ENCODE measurements at places on chromosomes 4 and X. TPM values are rescaled to one million over a fixed set of nuclear protein-coding genes. Genes with fewer than 3 reads are reported as not detected.
A peak's percentile ranks its signal among the peaks of the same experiment; 100 is the strongest.

DNA sequence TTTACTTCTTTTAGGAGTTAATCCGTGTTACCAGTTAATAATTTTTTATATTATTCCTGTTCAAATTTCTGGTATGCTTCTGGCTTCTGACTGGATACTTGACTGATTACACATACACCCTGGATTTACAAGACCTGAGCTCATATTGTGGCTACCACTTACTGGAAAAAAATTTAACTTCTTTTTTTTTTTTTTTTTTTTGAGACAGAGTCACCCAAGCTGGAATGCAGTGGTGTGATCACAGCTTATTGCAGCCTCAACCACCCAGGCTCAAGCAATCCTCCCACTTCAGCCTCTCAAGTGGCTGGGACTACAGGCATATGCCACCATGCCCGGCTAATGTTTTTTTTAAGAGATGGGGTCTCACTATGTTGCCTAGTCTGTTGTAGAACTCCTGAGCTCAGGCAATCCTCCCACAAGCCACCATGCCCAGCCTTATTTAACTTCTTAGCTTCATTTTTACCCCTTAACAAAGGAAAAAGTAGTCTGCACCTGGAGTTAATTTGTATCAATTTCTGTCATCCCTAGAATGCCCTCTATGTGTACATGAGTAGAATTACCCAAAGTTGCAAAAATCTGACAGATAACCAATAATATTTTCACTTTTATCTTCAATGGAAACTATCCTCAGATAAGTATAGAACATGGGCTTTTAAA, 50.3 kb downstream of the TMEM165 start:
- no peak for DNase-seq

DNA sequence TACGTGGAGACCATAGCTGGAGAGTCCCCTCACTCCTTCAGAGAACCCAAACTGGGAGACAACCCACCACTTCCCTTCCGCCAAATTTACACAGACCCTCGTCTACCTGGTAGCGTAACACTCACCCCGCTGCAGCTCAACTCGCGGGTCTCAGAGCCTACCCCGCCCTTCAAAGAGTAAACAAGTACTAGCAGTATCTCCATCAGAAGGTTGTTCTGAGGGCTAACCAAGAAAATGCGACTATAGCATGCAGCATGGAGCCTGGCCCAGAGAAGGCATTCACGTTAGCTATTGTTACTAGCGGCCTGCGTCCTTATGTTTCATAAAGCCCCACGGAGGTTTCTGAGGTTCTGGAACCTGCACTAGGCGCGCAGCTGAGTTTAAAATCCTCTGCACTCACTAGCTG, 531 bp upstream of the MANBA start:
- DNase-seq, result peak; percentile 62

Gene PORCN
- polyA plus RNA-seq, result 19.4 TPM

DNA sequence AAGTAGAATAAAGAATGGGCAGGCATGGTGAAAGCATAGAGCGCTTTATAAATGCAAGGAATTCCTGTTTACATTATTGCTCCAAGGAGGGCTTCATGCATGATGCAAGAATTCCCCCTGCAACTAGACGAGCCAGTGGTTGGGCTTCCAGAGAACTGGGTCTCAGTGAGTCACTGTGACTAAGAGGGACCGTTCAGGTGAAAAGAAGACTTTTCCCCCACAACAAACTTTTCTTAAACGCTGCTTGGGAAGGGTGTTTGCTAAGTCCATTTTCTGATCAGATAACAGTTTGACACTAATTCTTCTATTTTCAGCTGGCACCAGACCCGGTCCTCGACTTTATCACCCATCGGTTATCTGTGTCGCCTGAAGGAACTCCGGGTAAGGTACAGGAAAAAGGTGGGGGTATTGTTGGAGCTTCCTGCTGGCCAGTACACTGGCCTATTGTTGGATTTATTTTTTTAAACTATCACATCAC, 40.1 kb downstream of the LDB2 start:
- peak; percentile 52 for DNase-seq

GRCh38 chrX:85379174-85379907, at the start of gene POF1B:
POF1B (minus strand) TSS chrX:85379665; CDS start chrX:85379454, 211 bp downstream.
- peak; percentile 1 for DNase-seq

GRCh38 chr4:54550395-54551171, 107.2 kb upstream of the KIT start:
- peak; percentile 36 for DNase-seq

GRCh38 chrX:4622486-4623167, 909.2 kb upstream of the PRKX start:
- no peak for DNase-seq

- DNase-seq, result peak; percentile 76
Observed at GRCh38 chr4:188822698-188823097, 683.5 kb downstream of the TRIML1 start.

DNA sequence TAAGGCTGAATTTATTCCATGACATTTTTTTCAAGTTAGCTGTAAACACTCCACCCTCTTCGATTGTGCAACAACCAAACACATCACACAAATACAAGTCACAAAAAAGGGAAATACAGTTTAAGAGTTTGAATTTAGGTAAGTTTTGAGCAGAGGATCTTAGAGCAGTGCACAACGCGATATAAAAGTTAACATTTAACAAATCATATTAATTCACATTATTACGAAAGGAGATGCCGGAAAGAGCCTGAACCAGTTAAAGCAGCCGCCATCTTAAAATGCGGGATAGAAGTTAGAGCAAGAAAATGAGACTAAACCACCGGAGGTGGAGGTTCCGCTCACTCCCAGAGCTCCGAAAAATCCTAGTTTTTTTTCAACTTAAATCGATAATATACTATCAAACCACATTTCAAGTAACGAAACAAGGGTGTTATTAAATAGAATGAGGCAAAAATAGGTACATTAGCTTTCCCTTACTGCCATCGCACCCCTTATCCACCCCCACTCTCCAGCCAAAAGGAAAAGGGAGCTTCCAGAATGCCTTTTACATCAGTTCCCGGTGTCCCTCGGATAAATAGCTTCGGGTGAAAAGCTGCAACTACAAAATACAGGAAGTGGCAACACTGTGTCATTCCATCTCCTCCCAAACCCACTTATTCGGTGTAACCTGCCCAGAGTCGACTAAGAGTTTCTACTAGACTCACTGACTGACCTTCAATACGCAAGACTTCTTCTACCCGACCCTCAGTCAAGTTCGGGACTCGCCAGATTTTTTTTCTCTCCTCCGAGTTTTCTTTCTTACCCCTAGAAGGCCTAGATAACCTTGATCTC, 1.9 kb downstream of the UBE2D3 start:
- peak; percentile 69 for DNase-seq

DNA sequence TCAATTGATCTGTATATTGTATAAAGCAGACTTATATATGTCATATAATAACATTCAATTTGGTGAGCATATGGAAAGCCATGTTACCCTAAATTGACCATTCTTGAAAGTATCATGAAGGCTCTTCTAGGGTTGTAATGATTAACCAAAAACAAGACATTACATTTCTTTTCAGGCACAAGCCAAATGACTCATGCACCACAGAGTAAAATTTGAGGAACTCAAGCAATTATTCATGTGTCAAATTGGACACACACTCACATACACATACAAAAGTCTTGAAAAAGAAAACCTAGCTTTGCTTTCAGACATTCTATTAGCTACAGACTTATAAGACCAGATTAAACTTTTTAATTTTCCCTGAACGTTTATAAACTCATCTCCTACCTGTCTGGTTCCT, 146.5 kb upstream of the PCDH18 start:
- no peak for DNase-seq

- no peak for DNase-seq
Observed at GRCh38 chr4:113476800-113477199, 284.7 kb downstream of the CAMK2D start.

DNA sequence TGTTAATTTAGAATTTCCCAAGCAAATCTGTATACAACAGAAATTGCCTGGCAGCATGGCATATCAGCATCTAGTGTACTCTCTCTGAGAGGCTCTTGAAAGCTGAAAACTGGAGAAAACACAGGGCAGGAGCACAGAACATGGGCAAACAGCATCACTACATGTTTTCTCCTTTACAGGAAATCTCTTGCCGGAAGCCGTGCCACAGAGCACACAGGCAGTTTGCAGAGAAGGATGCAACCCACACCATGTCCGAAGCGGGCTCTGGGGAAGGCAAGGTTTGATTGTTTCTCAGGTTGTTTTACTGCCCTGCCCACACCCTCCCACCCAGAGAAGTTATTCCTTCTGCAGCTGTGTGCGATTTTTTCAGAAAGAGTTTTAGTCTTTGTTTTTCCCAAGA, 41.1 kb upstream of the FAM9C start:
- no peak for DNase-seq

DNA sequence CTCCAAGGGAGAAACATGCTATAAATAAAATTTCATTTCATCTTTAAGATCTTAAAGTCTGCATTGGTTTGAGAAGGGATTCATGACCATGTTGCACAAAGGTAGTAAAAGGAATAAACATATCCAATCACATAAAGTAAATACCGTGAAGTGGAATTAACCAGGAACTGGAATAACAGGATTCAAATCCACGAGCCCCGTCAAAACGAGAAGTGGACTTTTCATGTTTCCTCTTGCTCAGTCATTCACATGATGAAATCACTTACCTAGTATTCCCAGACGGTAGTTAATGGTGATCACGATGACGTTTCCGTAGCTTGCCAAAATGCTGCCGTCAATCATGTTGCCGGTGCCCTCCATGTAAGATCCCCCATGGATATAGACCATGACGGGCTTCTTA, 199.7 kb downstream of the NLGN4X start:
- no peak for DNase-seq

GRCh38 chr4:95049551-95050233, 291.9 kb downstream of the BMPR1B start:
- DNase-seq, result no peak

DNA sequence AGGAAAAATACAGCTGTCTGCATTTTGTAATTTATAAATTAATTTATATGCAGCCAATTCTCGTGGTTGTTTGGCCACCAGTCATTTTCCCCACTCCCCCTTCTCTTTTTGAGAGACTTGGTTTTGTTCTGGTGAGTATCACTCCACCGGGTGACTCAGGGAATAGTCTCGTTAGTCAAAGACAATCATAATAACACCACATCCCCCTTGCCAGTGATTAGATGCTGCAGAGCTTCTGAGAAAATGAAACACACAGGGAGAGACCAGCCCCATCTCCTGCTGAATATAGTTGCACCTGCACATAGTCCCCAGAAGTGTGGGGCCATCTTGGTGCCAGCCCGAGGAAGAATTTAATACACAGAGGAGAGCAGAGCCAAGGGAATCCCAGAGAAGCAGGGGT, 8.0 kb upstream of the FNIP2 start:
- DNase-seq, result no peak

DNA sequence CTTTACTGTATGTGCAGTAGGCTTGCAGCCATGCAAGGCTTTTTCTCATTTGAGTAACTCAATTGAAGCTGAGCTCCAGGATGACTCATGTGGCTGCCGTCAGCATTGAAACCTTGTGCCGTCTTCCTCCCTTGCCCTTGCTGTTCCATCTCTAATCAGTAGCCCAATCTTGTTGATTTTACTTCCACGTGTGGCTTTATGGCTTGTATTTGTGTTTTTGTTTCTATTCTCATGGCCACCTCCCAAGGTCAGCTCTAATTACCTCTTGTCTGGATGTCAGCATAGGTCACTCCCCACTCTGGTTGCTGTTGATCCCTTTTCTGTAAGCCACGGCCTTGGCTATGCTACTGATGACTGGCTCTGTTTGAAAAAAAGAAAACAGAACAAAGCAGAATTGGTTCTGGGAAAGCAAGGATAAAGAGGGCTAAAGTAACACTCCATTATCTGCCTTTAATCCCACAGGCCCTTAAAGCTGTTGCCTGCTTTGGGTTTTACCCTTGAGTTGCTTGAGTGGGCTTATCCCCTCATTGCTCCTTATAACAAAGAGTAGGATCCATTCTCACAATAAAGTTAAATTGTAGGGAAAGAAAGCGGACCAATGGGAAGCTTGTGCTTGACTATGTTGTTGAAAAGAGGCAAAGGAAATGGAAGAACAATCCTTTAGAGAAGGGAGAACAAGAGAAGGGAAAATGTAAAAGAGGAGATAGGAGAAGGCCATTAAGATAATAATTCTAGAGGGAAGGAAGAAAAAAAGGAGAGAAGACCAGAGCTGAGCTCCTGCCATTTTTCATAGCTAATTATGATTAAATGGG, 173.9 kb upstream of the PGRMC2 start:
- DNase-seq, result no peak

DNA sequence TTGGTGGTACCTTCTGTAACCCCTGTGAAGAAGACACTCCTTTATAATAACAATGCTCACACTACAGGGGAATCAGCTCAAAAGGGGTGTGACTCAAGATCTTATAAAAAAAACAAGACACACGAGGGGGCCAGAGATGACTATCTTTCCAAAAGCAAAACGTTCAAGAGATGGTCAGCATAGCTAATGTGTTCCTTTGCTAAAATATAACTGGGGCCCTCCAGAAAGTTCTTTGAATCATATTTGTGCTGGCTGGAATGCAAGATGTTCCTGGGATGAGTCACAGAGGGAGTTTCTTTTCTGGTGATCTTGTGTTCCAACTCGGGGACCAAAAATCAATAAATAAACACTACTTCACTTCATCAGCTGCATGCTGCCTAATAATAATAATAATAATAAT, 46.5 kb downstream of the RAI2 start:
- DNase-seq, result no peak

DNA sequence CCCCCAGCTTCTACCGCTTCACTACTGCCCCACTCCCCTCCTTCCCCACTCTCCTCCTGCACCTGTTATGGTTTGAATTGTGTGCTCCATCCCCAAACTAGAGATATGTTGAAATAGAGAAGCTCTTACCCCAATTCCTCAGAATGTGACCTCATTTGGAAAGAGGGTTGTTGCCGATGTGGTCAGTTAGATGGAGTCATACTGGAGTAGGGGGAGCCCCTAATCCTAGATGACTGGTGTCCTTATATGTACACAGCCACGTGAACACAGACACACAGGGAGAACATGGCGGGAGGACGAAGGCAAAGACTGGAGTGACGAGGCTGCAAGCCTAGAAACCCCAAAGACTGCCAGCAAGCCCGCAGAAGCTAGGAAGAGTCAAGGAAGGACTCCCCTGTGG, 84.3 kb downstream of the FHDC1 start:
- DNase-seq, result no peak

GRCh38 chr4:17128268-17128667, 229.8 kb upstream of the LDB2 start:
- no peak for DNase-seq
